CD4-positive, alpha-beta T cell treated with Interferon gamma for 1 hour (primary cell): ENCODE measurements at places on chromosomes 5 and 9.

DNA sequence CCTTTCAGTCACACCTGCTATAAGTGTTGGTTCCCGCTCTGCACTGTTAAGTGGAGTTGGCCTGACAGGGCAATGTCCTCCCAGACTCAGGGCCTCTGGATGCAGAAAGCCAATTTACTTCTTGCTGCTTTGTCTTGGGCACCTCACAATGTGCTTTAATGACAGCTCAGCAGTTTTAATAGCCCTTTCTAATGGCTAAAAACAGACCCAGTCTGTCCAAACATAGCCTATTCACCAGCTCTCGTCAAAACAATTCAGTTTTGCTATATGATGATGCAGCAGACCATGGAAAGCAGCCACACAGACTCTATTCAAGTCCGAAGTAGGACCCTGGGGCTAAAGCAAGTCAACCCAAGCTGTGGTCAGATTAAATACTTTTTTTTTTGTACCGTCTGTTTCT lies 529.1 kb upstream of the SEMA6A start:
- no peak for DNase-seq

DNA sequence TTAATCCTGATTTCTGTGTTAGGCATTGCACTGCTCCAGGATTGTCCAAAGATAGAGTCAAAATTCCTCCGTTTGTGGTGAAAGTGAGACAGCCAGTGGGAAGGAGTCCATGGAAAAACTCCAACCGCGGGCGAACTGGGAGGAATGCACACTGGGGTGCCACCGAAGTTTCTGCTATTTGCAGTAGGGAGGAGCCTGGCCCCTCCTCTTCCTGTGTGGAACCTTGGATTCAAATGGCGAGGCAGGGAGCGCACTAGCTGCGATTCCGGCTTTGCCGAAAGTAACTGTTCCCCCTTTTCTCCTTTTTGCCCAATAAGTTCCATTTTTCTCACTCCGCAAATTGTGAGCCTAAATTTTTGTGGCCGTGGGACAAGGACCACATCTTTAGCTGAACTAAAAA lies 9.3 kb downstream of the BAAT start:
- no peak for DNase-seq

DNA sequence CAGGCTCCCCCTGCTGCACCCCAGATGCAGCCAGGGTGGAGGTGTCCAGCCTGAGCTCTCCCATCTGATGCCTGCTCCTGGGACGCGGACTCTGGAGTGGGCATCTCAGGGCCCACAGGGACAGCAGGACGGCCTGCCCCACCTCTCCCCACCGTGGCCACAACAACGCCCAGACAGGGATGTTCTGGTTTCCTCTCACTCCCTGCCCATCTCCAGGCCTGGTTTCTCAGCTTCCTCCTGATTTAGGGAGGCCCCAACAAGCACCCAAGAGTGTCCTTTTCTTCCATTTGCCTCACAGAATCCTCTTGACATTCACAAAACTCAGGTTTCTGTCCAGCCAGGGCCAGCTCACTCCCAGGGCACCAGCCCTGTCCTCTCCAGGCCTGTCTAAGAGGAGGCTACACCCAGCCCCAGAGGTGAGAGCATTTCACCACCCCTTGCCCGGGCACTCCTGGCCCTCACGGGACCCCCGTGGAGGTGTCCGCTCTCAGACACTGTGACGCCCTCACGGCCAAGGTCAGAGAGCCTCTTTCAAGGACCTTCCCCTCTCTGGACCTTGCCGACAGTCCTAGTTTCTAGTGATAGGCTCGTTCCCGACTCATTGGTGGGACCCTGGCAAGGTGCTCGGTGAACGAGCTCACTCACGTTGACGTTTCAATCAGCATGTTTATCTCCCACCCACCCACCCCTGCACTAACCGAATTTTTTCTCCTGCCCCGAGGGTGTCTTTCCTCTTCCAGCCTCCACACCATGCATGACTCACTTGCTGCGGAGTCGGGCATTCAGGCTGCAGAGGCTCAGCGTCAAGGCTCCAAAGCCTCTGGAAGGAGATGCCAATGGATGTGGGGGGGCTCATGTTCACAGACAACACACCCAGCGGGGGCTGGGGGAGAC lies 62.0 kb upstream of the UNC5A start:
- no peak for DNase-seq

DNA sequence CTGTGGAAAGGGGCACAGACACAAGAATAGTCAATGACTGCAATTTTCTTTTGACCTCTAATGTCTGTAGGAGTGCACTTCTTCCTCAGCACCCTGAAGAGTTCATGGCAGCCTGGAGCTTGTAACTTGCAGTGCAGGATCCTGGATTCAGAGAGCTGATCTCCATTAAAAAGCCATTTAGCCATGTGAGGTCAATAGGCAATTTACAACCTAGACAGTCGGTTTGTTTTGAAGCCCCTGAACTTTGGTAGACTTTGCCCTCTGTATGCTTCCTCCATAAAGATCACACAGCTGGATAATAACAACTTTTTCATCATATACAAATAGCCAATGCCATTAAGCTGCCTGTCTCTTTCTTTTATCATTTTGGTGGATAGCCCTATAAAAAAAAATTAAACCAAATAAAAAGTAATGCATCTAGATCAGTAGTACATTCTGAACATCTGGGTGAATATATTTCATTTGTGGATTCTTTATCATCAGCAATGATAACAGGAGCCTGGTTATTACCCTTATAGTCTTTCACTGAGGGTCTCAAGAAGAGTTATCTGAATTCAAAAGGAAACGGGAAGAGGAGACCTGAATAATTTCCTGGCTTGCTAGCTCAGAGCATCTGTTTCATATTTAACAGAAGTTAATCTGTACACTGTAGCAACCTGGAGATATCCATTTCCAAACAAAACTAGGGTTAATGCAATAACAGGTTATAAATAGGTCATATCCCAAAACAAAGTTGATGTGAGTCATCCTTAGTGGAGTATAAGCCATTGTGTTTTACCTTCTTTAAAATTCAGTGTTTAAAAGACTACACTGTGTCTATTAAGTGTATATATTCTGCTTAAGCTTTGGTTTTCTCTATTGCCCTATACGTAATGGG lies 193.8 kb upstream of the ACTBL2 start:
- no peak for DNase-seq

- DNase-seq: no peak
These were observed 43.3 kb downstream of the ACTL7B start for GRCh38 chr9:108812396-108813025.

DNA sequence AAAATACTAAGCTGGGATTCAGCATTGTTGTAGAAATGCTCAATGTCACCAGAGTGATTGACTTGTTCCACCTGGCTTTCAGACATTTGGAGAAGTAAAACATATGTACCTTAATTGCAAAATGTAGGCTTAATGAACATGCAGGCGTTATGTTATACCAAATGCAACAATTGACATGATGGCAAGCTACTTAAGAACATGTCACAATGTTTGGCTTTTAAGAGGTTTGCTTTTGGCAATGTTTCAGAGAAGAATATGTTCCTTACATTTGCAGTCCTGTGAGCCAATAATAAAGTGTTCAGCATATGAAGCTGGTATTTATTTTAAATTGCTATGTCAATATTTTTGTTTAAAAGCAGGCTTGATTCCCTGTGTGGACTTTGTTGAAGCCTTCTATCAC lies 111.7 kb upstream of the NUDT12 start:
- no peak for DNase-seq

- no peak for DNase-seq
These were observed 4.3 kb upstream of the AGPAT2 start for GRCh38 chr9:136691316-136692184.

DNA sequence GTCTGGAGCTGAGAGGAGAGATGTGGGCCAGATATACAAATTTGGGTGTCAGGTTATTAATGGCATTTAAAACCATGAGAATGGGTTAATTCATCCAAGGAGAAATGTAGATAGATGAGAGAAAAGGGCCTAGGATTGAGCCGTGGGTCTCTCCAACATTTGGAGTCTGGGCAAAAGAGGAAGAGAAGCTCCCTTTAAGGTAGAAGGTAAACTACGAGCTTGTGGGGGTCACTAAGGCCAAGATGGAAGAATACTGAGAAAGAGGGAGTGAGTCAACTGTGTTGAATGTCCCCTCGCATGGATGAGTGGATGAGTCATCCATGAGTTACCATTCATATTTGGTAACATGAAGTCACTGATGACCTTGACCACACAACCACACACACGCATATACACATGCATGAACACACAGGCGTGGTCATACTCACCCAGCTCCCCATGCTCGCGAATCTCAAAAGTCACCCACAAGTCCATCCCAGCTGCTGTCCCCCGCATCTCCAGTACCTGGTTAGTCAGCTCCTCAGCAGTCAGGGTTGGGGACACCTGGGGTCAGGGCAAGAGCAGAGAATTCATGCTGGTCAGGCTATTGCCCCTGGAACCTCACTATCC lies 6.8 kb upstream of the FCHSD1 start:
- DNase-seq: no peak

DNA sequence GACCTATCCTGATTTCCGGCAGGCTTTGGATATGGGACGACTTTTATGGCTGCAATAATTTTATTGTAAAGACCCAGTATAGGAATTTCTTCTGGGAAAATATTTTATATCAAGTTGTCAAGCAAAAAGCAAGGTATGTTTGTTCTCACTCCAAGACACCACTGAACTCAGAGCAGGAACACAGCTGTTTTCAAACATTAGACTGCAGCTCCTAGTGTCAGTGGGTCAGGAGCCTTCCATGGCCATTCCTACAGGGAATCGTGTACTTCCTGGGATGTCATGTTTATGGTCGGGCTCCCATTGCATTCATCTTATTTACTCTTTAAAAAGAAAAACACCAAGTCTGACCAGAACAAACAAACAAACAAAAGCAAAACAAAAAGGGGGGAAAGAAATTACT lies 225.3 kb downstream of the TSSK1B start:
- no peak for DNase-seq

- peak; percentile 65 for DNase-seq
These were observed 142.7 kb upstream of the IER5L start for GRCh38 chr9:129320575-129321285.

DNA sequence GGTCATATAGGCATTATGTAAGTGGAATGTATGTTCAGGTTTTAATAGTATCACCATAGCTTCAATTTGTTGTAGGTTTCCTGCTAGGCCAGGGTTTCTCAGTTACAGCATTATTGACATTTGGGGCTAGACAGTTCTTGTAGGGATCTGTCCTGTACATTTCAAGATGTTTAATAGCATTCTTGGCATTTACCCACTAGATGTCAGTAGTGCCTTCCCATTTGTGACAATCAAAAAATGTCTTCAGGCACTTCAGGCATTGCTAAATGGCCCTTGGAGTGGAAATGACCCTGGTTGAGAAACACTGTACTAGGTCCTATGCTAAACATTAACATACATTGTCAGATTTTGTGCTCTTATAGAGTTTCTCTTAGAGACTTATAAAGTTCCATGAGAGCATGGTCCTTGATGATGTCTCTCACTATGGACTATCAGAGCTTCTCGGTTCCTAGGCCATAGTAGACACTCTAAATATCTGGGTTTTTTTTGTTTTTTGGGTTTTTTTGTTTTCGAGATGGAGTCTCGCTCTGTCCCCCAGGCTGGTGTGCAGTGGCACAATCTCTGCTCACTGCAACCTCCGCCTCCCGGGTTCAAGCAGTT lies 1.4 kb downstream of the KIF20A start:
- no peak for DNase-seq

DNA sequence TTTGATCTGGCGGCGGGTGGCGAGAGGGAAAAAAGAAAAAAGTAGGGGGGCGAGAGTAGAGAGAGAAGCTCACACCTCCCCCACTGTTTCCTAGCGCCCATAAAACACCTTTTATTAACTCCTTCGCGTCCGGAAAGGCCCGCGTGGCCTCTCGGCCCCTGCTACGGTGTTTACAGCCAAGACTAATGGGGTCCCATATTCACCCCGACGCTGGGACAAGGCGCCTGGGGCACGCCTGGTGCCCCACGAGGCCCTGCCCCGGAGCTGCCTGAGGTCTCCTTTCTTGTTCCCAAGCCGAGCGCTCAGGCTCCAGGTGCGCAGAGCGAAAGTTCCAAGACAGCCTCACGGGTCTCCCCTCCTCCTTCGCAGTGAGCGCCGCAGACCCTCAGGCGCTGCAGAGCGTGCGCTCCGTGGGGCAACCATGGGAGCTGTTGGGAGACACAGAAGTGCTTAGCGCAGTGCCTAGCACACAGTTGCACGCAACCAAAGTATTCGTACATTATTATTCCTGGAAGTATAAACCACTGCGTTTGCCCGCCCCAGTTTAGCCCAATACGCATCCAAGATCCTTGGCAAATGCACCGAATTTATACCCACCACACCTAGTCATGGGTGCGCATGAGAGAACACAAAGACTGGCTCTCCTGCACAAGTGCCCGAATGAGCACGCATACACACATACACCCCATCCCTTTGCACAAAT lies 4.3 kb downstream of the HAND1 start:
- DNase-seq: no peak

DNA sequence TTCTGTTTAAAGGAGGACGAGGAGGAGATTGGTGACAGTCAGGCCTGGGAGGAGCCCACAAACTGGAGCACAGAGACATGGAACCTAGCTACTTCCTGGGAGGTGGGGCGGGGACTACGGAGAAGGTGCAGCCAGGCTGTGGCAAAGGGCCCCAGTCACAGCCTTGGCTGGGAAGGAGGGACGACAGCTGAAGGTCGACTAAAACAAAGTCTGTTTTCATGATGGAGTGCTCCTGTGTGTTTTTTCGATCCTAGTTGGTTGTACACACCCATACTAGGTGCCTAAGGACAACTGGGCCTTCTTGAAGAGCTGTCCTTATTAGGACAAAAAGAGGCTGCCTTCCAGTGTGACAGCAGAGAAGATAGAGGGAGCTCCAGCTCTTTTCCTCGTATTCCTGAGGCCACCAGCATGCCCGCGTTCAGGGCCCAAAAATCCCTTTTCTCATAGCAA lies 2.9 kb downstream of the CCDC107 start:
- no peak for DNase-seq

DNA sequence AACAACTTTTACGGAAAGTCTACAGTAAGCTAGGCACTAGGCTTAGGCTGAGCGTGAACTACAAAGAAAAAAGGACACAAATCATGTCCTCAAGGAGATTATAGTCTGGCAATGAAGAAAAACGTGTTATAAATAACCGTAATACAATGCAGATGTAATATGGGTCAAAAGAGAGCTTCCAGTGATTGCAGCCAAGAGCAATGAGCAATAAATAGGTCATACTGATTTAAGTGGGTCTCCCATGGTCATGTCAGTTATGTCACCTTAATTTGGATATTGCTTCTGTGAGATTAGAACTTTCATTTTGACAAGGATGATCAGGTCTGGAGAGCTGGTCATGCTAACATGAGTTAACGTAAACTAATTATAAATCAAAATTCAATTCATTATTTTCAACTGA lies 158.6 kb upstream of the GNA14 start:
- no peak for DNase-seq

DNA sequence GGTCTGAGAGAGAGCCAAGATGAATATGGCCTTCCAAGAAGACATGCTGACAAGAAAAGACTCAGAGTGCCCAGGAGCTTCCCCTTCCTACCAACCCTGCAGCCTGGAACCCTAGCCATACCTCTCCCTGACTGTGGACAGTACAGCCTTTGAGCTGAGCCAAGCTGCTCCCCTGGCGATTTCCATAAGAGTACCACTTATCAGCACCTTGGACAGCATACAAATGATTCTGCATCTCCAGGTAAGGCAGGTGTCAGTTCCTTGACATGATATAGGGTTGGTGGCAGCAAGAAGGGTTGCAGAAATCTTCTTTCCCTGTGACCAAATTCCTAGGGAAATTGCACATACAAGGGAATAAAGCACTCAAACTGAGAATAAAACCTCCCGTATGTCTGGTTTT lies 58.3 kb downstream of the MFAP3 start:
- no peak for DNase-seq
